ENCODE measurements at places on chromosomes 1 and 21. TPM values are rescaled to one million over a fixed set of nuclear protein-coding genes. Genes with fewer than 3 reads are reported as not detected.

THEMIS2 gene
- total RNA-seq = 1.7 TPM

RASAL2 gene
- 23.2 TPM for total RNA-seq

PLEKHM2 gene
- total RNA-seq = 45.7 TPM

PCBP3 gene
- total RNA-seq = 15.3 TPM

NBPF4 gene
- not detected for total RNA-seq

KIF21B gene
- 68.7 TPM for total RNA-seq

HRNR gene
- total RNA-seq = 0.19 TPM

CYP4A22 gene
- 1.4 TPM for total RNA-seq

CNIH3 gene
- 8.2 TPM for total RNA-seq

STYXL2 gene
- total RNA-seq = 2.2 TPM

TSTD1 gene
- total RNA-seq = not detected

THEM4 gene
- total RNA-seq = 17.8 TPM

SELL gene
- 28.3 TPM for total RNA-seq

ADAMTSL4 gene
- 6.8 TPM for total RNA-seq

ANKRD34A gene
- total RNA-seq = 1.1 TPM

CR1L gene
- total RNA-seq = not detected

BCAN gene
- total RNA-seq = 1.0 TPM

GPN2 gene
- total RNA-seq = 11.5 TPM

ZNF593OS gene
- 3.6 TPM for total RNA-seq

TNFSF4 gene
- total RNA-seq = 3.6 TPM

PKLR gene
- 0.18 TPM for total RNA-seq

ZBTB7B gene
- total RNA-seq = 8.8 TPM

IBA57 gene
- total RNA-seq = 4.8 TPM

SPATA45 gene
- 0.81 TPM for total RNA-seq

CD52 gene
- not detected for total RNA-seq

ARTN gene
- total RNA-seq = 0.88 TPM

TMPRSS15 gene
- 0.05 TPM for total RNA-seq

EFNA1 gene
- 9.3 TPM for total RNA-seq

KCNE2 gene
- 1.4 TPM for total RNA-seq

C8B gene
- total RNA-seq = not detected

FAM131C gene
- 2.3 TPM for total RNA-seq

LCK gene
- total RNA-seq = not detected

OR6N1 gene
- 0.16 TPM for total RNA-seq

TNFRSF1B gene
- 2.0 TPM for total RNA-seq

FAM89A gene
- total RNA-seq = 2.3 TPM

KRTAP12-1 gene
- total RNA-seq = not detected

IL22RA1 gene
- 0.09 TPM for total RNA-seq

RHCE gene
- 9.5 TPM for total RNA-seq

RAP1GAP gene
- 6.6 TPM for total RNA-seq

MACO1 gene
- 46.3 TPM for total RNA-seq

LRRC38 gene
- total RNA-seq = not detected

CELA3B gene
- not detected for total RNA-seq

HTR6 gene
- total RNA-seq = 0.56 TPM

NECTIN4 gene
- total RNA-seq = 3.1 TPM

NTRK1 gene
- total RNA-seq = 0.93 TPM

ADCY10 gene
- 0.41 TPM for total RNA-seq

SAMD13 gene
- 3.5 TPM for total RNA-seq

FBXO2 gene
- 0.42 TPM for total RNA-seq

CFAP107 gene
- total RNA-seq = 0.05 TPM

CHODL gene
- total RNA-seq = not detected

LDLRAD1 gene
- total RNA-seq = 0.17 TPM

CELSR2 gene
- 61.0 TPM for total RNA-seq

GPA33 gene
- total RNA-seq = 0.31 TPM

NEK7 gene
- total RNA-seq = 45.7 TPM

GPR52 gene
- total RNA-seq = 0.41 TPM

TUT4 gene
- 137 TPM for total RNA-seq

VASH2 gene
- total RNA-seq = 6.5 TPM

NFASC gene
- 53.2 TPM for total RNA-seq

Data from motor neuron (in vitro differentiated cells).